ENCODE measurements at places on chromosomes 7 and 10.
A peak's percentile ranks its signal among the peaks of the same experiment; 100 is the strongest.

- no peak for DNase-seq
Measured at GRCh38 chr7:114924038-114924712, 2.3 kb downstream of the MDFIC start.

- no peak for DNase-seq
Measured at GRCh38 chr7:122438006-122438405, 133.5 kb upstream of the FEZF1 start.

DNA sequence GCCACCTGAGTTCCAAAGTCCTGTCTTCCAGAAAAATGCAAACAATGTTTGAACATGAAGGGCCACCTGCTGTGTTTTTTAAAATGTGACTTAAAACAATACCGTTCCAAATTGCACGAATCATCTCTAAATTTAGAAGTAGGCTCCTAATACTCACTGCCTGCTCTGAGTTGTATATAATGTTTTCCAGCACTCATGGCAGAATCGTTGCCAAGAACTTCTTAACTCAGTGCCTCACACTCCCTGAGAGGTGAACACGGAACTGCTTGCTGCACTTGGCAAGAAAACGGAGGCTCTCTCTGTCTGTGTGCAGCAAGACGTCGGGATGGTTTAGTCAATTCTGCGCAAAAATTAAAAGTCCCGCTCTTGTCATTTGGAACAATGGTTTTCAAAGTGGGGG, 757.3 kb upstream of the AUTS2 start:
- no peak for DNase-seq

- no peak for DNase-seq
Measured at GRCh38 chr10:34756584-34756983, 58.5 kb downstream of the PARD3 start.

DNA sequence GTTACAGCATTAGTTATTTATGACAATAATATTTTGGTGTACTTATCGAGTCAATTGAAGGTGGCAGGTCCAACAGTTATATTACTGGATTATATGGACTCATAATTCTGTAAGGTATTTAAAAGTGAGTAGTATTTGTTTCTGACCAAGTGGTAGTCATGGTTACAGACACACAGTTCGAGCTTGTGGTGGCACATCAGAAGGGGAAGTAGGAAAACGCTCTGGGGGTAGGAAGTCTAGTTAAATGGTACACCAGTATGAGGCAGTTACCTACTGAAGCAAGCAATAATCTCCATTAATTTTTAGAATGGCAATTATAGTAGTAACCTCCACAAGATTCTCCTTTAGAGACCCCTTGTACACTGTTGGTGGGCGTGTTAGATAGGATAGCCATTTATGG, 541.2 kb downstream of the ETV1 start:
- DNase-seq, result no peak

DNA sequence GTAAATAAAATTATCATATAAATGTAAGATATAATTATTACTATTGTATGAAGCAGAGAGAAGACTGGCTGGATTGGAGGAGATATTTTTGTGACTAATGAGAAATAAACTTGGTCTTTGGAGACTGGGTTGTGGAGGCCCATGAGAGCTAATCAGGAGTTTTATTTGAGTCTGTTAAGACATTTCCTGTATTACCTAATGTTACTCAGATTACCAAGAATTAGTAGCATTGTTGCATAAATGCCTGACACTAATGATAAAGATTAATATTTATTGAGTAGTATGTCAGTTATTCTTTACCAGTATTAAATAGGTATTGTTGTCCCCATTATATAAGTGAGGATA, 7.1 kb downstream of the CCDC126 start:
- no peak for DNase-seq

- DNase-seq, result no peak
Measured at GRCh38 chr7:29484280-29484679, 79.4 kb upstream of the PRR15 start.

DNA sequence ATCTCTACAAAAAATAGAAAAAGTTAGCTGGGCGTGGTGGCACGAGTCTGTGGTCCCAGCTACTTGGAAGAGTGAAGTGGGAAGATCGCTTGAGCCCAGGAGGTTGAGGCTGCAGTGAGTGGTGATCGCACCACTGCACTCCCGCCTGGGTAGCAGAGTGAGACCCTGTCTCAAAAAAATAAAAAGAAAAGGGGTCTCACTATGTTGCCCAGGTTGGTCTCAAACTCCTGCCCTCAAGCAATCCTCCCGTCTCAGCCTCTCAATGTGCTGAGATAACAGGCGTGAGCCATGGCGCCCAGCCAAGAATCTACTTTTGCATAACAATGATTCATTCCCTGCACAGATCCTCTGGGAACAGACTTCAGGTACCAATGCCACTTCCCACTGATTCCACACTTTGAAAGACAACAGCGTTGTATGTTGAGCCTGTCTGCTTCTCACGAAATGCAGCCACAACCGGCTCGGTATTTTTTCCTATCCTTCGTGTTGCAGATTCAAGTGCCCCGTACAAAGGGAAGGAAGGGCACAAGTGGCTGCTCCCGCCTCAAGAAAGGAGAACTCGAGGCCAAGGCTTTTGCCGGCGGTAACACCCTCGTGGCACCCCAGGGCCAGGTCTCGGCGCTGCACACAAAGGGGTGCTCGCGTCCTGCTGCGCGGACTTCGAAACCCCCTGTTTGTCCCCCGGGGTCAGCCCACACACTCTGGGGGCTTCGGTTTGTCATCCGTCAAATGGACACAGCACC, 745 bp downstream of the DAGLB start:
- DNase-seq, result peak; percentile 56

DNA sequence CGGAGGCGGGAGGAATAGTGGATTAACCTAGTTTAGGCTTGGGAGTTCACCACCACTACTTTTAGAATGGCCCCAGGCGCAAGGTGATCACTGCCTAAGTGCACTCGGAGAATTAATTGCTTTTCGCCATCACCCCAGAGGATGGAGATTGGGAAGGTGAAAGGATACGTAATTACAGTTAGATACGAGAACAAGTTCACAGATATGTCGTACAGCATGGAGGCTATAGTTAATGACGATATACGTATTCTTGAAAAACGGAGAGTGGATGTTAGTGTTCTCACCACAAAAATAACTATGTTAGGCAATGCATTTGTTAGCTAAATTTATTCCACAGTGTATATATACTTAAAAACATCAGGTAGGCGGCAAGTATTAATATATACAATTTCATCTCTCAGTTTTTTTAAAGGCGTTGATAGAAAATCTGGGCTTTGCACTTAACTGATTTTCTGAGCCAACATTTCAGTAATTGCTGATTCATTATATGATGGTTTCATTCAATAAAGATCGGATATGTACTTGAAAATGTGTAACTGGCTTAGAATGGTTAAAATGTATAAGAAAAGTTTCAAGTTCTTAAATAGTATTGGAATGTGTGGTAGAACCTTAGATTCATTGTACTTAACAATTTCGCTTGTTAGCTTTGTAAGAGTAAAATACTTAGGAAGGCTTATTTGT, 683 bp downstream of the CDC123 start:
- no peak for DNase-seq

- DNase-seq, result peak; percentile 64
Measured at GRCh38 chr10:113958631-113959382, 84.9 kb upstream of the ADRB1 start.

- no peak for DNase-seq
Measured at GRCh38 chr10:96986200-96986856, 154.2 kb downstream of the LCOR start.

- DNase-seq, result no peak
Measured at GRCh38 chr7:142752376-142753225, 3.3 kb downstream of the PRSS1 start.

DNA sequence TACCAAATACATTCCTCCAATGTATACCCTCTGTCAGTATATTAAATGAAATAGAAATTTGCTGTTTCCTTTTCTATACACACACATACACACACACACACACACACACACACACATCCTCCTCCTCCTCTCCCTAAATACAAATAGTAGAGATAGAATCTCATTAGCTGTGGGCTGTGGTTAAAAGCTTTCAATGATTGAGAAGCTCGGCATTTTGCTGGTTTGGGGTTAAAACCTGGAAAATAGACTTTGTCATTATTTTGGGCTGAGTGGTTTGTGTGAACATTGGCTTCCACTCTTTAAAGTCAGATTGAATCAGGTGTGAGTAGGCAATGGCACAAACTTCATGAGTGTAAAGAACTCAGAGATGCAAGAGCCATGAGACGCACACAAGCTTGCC, 596.0 kb downstream of the XPNPEP1 start:
- DNase-seq, result no peak

- peak; percentile 7 for DNase-seq
Measured at GRCh38 chr10:115948465-115948864, 324.5 kb downstream of the GFRA1 start.

GRCh38 chr10:95877881-95878280, 29.9 kb upstream of the CC2D2B start:
- DNase-seq, result peak; percentile 47

DNA sequence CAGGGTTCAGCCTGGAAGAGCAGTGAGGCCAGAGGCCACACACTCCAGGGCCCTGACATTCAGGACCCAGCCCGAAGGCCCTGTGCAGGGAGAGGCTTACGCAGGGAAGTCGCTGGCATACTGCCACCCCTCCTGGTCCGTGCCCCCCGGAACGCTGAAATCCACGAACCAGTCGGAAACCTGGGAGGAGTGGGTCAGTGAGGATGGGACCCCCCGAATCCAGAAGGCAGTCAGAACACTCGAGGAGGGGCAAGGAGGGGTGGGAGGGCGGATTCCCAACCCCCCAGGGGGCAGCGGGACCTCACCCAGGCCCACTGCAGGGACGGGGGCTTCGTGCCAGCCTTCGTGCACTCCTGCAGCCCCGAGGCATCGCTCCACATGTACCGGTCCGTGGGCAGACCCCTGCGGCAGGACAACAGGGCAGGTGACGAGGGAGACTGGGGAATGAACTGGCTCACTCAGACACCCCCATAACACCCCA, 13.5 kb downstream of the BHLHA15 start:
- no peak for DNase-seq

DNA sequence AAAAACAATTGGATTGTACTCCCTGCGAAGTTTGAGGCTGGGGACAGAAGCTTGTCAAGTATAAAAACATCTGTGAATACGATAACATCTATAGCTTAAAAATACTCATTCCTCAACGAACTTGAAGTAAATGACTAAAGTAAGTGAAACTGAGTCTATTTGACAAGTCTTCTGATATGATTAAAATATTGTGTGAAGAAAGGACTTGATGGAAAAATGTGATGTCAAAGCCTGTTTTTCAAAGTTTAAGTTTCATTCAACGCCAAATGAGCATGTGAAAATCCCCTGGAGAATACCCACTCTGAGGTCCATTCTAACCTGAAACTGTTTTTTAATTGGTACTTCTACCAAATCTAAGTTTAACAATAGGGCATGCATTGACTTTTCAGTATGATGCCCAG, 122.3 kb upstream of the MDFIC start:
- DNase-seq, result peak; percentile 4

DNA sequence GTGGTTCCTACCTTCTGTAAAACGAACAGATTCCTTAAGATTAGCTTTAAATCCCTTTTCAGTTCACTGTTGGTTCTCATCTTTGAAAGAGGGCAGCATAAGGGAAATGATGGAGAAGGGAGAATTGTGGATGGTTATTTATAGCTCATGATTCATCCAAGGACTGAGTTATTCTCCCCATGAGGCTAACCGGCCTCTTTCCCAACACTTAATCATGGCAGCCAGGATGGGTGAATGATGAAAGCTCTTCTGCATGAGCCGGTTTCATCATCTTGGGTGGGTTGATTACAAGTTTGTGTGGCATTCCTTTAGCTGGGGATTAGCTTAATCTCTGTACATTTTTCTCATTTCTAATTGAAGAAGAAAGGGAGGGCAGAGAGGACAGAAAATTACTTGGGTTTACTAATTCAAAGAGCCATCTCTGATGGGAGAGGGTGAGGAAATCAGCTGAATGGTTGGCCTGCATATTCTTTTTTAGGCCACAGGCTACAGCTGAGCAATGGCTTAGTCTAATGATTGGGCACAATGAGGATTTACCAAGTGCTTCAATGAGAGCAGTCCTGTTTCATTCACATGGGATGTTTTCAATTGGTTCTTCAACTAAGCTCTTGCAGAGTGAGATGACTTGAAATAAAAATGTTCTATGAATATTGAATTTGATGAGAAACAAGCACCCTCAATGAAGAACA, 250.0 kb downstream of the BMPER start:
- DNase-seq, result no peak

DNA sequence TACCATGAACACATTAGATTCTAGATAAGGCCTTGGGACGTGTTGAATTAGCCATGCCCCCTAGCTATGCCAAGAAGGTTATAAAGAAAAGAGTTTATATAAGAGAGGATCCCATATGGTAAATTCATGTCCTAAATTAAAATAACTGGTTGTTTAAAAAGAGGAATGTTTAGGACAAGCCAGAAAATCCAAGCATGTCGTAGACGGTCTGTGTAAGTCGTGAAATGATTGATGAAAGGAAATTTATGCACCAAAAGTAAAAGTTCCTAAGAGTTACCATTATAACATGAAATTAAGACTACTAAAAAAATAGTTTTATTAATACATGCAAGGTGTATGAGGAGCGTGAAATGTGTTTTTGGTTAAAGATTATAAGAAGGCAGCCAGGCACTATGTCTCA, 624.9 kb downstream of the ARL4A start:
- no peak for DNase-seq

GRCh38 chr10:86159797-86160196, 206.8 kb downstream of the GRID1 start:
- no peak for DNase-seq

- no peak for DNase-seq
Measured at GRCh38 chr10:26534384-26534783, 96.2 kb downstream of the APBB1IP start.

DNA sequence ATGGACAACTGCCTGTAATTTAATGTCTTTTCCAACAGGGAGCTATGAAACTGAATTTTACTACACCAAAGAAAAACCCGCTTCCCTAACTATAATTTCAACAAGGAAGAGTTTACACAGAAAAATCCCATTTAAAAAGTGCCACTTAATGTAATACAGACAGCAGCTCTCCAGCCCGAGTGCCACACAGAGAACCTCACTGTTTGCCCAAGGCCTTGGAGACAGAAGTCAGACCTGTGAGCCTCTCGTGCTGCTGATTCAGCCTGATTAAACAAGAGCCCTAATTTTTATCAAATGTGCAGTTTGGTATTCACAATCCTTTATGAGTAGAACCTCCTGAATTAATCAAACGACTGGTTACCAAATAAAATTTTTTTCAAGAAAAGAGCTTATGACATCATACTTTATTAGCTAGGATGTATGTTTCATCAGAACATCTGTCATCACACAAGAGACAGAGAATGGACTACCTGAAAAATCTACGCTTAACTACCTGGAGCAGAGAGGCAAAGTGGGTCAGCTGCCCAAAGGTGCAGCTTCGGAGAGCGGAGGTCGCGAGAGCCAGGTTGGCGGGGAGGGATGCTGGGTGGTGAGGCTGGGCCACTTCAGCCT, 543.6 kb downstream of the SDK1 start:
- DNase-seq, result no peak

DNA sequence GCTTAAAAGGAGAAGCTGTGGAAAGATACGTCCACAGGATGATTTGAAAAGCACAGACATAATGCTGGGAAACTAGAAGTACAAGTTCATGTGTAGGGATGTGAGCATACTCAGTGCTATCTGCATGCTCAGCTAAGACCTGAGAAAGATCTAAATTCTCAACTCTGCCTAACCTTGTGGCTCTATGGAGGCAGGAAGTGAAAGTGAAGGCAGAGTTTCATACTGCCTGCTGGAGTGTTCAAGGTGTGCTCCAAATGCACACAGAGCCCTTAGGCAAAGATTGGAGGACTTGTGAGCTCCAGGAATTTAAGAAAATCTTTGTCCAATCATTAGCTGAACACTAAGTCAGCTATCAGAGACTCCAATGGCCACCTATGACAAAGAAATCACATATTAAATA, 190.9 kb downstream of the RNLS start:
- DNase-seq, result peak; percentile 91
